ENCODE measurements at places on chromosomes 12 and 14. TPM values are rescaled to one million over a fixed set of nuclear protein-coding genes. Genes with fewer than 3 reads are reported as not detected.

The RPGRIP1 gene
- polyA plus RNA-seq = 0.25 TPM

The NFE2 gene
- 0.45 TPM for polyA plus RNA-seq

The UNC79 gene
- polyA plus RNA-seq = not detected

The ARHGDIB gene
- 93.4 TPM for polyA plus RNA-seq
